Inflammatory macrophage treated with lipopolysaccharide for 4 hours (primary cell): ENCODE measurements at places on chromosomes 3 and 15.

DNA sequence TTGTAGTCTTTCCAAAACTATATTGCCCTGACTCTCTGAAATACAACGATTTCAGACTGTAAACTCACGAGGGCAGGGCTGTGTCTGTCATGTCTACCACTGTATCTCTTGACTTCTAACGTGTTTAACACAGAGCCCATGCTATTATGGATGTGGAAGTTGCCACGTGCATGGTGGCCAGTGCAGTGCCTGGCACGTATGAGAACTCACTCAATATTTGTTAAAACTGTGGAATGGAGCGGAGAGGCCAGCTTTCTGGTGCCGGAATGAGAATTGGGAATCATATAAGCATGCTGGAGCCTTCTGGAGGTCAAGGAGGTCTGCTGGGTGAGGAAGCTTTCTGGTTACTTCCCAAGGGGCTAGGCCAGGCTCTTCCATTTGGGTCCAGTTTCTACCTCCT lies 220.6 kb upstream of the LYSMD4 start:
- no peak for DNase-seq

GRCh38 chr15:88066636-88067330 lies 189.8 kb downstream of the NTRK3 start:
- no peak for DNase-seq

- DNase-seq, result no peak
These were observed 130.1 kb downstream of the EDEM1 start for GRCh38 chr3:5317557-5317956.

GRCh38 chr3:172094621-172095557 lies 55.5 kb downstream of the FNDC3B start:
- DNase-seq, result peak; percentile 43

DNA sequence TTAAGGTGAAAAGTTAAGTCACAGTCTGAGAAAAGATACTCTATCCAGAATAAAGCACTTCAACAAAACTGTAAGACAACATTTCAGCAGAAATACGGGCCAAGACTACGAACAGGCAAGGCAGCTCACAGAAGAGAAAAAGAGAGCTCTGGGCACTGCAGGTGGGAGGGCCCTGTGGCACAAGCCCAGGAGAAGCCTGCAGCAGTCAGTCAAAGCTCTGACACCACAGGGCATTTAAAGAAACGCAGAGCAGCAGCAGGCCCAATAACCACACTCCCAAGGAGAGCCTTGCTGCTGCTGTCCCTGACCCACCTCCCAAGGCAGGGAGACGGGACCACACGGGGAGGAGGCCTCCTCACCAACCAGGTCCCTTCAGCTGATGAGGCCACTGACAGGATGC lies 19.2 kb downstream of the CHSY1 start:
- no peak for DNase-seq

DNA sequence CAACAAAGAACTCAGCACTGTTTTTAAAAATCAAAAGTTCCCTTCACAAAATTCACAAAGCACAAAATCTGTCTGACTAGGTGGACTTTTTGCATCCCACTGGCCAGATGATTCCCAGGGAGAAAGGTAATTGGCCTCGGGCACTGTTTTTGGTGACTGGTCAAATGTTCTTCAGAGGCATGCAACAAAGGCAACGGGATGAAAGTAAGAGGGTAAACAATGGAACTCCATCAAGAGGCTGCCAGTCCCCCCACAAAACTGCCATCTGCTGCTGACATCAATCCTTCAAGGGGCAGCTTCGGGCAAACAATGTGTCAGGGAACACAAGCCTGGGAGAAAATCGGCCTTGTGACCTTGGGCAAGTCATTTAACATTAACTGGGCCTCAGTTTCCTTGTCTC lies 3.3 kb downstream of the SRGAP3 start:
- DNase-seq, result no peak

DNA sequence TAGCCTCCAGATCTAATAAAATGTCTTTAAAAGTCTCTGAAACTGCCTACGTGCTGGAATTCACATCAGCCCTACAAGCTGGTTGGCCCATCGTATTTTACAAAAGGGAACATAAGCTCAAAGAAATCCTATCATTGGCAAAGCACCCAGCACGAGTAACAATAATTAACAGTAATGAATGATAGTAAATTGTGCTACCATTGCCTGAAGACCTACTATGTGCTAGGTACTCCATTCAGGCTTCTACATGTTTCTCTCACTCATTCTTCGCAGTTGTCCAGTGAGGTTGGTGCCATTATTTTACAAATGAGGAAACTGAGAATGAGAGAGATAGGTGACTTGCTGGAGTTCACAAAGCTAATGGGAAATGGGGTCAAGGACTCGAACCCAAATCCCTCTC lies 7.1 kb upstream of the EPHB3 start:
- no peak for DNase-seq

GRCh38 chr3:2513986-2514385 lies 415.3 kb downstream of the CNTN4 start:
- no peak for DNase-seq

- DNase-seq, result no peak
These were observed 1445.6 kb downstream of the SI start for GRCh38 chr3:163632722-163633121.

- peak; percentile 25 for DNase-seq
These were observed 12.8 kb downstream of the ARMC8 start for GRCh38 chr3:138199851-138200250.

DNA sequence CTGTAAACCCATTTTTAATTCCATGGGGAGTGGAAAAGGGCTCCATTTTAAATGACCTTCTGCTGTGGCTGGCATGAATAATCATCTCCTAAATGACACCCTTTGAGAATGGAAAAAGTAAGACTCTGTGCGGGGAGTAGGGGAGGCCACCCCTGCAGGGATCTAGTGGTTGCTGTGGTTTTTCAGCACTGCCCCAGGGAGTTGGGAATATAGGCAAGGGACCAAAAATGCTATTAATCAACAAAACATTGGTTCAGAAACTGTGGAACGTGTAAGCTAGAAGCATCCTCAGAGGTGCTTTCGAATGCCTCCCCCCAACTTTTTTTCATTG lies 30.1 kb upstream of the ADAMTS7 start:
- no peak for DNase-seq

DNA sequence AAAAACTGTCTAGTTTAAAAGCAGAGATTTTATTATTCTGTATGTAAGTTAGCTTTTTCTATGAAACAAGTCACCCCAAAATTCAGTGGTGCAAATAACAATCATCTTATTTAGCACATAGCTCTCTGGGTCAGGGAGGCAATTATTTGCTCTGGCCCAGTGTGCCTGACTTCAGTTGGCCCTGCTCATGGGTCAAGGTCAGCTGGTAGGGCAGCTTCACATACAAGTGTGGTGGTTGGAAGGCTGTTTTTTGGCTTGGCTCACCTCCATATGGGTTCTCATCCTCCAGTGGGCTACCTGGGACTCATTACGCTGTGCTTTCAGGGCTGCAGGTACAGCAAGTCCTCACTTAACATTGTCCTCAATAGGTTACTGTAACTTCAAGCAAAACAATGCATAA lies 228.6 kb downstream of the NR2F2 start:
- DNase-seq, result no peak

DNA sequence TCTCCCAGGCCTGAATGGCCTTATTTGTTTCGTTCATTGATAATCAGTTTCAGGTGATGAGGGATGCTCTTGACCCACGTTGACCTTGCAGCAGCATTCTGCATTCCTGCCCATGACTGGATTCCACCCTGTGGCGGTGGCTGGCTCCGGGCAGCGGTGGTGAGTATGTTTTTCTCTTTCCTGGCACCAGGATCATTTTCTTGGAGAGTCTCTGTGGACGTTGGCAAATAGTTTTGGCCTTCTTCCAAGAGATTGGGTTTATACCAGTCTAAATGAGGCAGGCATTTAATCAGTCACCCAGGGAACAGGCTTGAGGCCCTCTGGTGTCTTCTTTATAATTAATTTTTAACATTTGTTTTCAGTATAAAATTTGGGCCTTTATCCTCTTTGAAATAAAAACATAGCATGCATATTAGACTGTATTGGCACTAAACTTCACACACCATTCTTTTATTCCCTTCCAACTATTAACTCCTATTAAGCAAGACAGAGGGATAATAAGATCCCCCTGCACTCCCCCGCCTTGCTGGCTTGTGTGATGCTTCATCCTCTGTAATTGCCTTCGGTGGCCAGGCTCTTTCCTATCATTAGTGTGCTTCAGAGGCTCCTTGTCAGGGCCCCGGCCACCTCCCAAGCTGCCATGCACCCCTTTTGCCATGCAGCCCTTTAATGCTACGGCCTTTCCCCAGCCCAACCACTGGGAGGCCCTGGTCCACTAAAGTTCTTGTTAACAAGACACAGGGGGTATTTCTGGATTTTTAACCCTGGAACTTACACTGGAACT lies 176.2 kb upstream of the TOPAZ1 start:
- no peak for DNase-seq

DNA sequence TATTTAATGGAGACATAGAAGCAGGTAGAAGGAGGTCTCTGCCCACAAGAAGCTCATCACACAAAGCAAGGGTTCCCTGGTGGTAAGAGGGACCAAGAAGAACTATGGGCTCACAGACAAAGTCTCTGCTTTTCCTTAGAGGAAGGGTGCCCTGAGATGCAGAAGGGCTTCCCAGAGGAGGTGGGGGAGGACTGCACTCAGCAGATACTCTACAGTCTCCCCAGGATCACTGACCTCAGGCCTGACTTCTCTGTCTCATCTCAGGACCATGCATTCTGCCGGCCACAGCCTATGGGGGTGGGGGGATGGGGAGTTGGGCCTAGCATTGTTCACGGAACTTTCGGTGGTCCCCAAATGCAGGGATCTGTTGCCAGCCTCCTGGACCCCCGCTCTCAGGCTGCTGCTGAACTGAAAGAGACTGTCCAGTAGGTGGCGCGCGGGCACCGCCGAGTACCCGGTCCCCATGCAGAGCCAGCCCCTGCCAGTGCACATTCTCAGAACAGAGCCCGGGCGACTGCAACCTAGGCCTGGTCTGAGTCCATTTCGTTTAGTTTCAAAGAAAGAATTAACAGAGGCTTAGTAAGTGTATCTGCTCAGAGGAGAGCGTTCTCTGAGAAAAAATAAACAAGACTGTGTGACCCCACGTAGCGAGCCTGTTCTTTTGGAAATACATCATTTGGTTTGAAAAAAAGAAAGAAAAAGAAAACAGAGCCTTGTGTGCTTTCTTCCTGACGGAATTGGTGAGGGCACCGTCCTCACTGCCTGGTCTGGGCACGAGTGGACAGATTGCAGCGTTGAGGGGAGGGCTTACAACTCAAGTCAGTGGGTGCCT lies 74.1 kb downstream of the LRTM1 start:
- peak; percentile 32 for DNase-seq

- no peak for DNase-seq
These were observed 362.3 kb downstream of the WDR72 start for GRCh38 chr15:53397041-53397616.

DNA sequence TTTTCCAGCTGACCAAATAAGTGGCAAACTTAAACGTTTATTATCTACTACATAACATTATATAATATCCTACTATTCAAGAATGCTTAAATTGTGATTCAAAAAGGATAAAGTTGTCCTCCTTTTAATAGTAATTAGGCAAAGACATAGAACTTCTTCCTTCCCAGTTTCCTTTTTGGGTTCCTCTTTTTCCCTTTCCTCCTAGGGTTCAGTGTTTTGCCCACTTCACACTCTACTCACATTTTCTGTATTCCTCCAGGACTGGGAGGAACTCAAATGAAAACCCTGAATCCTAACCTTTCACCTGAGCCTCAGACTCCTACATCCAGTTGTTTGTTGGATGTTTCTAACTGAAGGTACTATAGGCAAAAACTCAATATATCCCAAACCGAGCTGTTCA lies 132.5 kb downstream of the PEAK1 start:
- DNase-seq, result peak; percentile 21

DNA sequence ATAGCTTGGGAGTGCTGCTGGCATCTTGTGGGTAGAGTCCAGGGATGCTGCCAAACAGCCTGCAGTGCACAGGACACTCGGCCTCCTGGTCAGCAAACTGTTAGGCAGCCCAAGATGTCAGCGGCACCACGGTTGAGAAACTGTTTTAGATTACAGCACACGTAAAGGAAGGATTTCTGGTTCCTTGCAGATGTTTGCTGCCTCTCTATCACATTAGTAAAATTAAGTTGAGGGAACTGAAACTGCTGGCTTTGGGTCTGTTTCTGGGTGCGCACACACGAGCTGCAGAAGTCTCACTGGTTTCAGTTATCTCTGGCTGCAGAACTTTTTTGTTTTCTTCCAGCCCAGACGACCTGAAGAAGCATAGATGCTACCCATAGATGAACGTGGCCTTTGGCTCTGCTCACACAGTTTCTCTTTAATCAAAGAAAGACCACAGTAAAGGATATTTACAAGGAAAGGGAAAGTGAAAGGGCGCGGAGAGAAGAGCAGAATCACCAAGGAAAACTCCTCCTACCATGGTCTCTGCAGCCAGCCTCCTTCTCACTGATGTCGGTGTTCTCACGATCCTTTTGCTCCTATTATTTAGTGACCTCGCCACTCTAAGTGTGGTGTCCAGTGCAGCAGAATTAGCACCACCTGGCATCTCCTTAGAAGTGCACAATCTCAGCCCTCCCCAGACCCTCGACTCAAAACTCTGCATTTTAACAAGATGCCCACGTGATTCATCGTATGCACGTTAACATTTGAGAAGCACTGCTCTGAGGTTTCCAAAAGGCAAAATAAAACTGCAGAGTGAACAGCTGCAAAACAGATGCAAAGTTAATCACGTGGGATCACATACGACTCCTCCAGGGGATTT lies 50.6 kb upstream of the AKAP13 start:
- DNase-seq, result peak; percentile 78

- peak; percentile 29 for DNase-seq
These were observed 9.9 kb downstream of the KY start for GRCh38 chr3:134640872-134641470.

GRCh38 chr15:63038926-63039673 lies 3.4 kb upstream of the TPM1 start:
- no peak for DNase-seq

- no peak for DNase-seq
These were observed 258.1 kb upstream of the NECTIN3 start for GRCh38 chr3:110813541-110813940.

DNA sequence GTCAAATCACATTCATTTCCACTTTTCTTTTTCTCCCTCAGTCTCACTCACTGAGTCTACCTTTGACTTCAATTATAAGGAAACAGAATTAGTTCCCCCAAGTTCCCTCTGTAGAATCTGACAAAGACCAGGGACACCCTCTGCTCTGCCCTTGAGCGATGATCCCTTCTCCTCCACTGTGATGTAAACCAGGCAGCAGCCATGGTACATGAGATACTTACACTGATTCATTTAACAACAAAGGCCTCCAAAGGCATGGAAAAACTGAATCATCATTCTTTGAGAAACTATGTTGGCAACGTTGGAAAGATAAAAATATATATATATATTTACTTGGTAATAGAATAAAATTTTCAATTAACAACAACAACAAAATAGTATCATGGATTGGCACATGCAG lies 84.1 kb downstream of the P3H2 start:
- DNase-seq, result no peak

- DNase-seq, result no peak
These were observed 309.2 kb downstream of the PDCD6IP start for GRCh38 chr3:34107669-34108068.

DNA sequence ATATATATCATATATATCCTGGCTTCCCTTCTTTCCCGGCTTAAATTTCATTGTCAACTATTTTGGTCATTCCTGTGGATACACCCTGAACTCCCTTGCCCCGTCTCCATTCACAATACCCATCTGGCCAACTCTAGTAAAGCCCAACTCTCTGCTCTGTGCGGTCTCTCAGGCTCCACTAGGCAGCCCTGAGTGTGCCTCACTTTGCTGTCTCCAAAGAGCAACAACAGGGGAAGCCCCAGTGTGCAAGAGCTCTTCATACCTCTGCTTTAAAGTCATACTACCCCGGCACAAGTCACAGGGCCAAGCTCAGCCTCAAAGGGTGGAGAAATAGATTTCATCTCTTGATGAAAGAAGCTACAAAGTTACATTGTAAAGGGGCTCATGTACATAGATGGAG lies 18.9 kb upstream of the FEM1B start:
- DNase-seq, result no peak

GRCh38 chr15:33639051-33639450 lies 328.3 kb downstream of the RYR3 start:
- no peak for DNase-seq
